ENCODE measurements at places on chromosomes 1 and 21.

DNA sequence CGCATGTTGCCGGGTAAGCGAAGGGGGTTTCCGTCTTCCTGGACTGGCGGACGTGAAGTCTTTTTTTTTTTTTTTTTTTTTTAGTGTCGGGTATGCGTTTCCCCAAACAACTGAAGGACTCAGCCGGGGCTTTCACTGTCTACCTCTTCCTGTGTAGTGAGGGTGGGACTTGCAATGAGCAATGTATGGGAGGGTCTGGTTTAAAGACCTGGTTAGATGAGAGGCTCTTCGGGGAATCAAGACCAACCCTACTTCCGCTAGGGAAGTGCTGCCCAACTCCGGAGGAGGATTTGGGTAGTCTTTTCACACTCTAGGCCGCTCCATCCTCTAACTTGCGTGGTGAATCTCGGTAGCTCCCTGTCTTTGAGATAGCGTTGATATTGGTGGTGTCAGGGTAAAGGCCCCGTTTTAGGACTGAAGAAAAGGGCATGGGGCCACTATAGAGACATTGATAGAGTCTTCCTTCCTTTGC is 754 bp downstream of the PRRC2C start:
- peak; percentile 37 for DNase-seq

DNA sequence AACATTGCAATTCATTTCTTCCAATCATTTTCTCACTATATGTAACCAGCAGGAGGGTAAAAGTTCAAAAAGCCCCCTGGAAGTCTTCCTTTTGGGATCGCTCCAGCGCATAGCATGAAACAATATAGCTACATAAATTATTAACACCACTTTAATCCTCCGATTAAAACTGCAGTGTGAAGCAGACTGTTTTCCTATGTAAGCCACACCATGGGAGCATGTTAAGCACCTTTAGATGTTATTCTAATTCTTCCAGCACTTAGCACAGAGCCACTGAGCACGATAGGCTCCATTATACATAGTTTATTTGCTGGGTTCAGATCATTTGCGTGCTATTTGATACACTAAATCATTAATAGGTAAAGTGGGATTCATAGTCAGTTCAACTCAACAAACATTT is 18.4 kb upstream of the GADD45A start:
- no peak for DNase-seq

GRCh38 chr1:82091729-82092128 is 291.0 kb downstream of the ADGRL2 start:
- DNase-seq: no peak

DNA sequence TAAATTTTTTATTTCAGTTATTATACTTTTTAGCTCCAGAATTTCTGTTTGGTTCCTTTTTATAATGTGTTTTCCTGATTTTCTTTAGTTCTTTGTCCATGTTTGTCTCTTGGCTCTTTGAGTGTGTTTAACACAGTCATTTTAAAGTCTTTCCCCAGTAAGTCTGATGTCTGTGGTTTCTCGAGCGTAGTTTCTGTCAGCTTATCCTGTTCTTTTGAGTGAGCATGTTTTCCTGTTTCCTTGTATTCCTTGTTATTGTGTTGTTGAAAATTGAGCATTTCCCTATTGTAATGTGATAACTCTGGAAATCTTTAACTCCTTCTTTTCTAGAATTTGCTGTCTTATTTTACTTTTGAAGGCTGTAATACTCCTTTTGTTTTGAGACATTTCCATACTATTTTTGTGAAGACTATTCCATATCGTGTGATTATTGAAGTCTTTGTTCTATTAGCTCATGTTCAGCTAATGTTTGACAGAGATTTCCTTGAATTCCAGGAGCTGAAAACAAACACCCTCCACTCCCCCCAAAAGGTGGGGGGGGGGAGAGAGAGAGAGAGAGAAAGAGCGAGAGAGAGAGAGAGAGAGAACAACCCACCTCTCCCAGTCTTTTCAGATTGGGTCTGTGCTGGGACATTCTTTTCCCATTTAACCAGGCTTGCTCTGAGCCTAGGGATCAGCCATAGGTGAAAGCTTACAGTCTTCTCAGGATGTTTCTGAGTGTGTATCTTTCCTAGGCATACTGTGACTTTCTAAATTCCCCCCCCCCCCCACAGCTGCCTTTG is 38.3 kb downstream of the SDCCAG8 start:
- DNase-seq: no peak

DNA sequence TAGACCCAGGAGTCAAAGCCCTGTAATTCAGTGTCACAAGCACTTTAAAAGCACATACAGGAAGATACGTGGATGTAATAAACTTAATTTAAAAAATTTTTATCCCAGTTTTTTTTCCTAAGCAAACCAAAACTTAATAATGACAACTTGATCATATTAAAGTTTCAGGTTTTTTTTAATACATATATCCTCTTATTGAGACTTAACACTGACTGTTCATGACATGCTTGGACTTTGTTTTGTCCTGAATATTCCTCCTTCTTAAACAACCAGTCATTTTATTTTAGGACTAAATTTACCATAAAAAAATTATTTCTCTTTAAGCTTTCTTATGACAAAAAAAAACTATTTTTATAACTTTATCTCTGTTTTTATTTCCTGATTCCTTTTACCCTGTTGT is 64.1 kb downstream of the WDR4 start:
- DNase-seq: no peak

DNA sequence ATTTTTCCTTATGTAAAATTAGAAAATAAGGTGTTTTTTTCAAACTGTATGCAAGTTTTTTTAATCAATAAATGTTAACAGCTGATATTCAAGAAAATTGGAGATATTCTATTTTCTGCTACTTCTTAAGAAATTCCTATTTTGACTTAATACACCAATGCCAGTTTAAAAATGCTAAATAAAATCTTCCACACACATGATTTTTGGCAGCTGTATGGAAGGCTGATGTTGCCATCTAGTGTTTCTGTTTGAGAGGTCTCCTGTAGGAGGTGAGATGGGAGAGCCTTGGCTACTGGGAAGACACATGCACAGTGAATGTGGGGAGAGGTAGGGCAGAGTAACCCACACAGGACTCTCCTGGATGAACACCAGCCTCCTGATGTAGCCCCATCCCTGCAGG is 29.2 kb upstream of the OR2B11 start:
- DNase-seq: no peak

DNA sequence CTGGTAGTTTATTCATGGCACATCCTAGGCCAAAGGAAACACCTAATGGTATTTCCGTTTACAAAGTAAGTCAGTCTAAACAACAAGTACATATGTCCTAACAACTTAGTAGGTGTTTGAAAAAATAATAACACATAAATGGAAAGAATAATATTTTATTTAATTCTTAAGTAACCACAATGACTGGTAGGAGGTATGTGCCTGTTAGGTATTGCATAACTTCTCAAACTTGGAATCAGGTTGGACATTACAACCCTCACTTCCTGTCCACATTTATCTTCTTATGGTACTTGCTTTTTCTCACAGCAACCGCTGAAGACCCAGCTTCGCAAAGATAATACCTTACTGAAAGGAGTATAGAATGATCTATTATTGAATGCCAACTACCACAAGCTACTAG is 64.2 kb downstream of the VPS13D start:
- DNase-seq: no peak

GRCh38 chr1:181135437-181135731 is 46.9 kb downstream of the IER5 start:
- no peak for DNase-seq

DNA sequence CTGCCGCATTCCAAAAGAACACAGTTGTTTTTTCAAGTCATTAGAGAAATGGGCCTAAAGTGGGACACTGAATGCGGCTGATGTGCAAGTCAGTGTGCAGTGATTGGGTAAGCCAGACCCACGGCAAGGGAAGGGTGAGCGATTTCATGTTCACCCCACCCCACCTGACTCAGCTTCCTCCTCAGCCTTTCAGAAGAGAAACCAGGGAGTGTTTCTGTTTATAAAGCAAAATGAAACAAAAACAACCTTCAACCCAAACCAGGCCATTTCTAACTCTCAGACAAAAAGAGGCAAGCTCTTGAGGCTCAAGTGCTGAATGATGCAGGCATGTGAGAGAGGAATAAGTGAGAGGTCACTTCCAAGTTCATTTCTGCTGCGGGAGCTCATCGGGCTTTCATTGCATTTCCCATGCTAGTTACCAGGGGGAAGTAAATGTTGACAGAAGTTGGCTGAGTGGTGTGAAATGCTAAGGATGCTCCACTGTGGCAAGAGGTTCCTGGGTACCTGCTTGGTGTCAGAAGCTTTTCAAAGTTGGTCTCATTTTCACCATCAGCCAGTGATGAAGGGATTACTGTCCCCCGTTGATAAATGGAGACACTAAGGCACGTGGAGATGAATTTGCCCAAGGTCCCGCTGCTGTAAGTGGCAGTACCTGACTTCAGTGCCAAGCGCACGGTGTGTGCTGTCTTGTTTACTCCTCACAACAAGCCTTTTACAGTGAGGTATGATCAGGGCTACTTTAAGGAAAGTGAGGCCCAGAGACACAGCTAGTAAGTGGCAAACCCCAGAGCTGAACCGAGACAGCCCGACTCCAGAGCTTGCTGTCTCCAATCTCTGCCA is 29.1 kb downstream of the STPG1 start:
- DNase-seq: peak; percentile 42

GRCh38 chr1:155026588-155026987 is 7.0 kb downstream of the DCST2 start:
- no peak for DNase-seq

DNA sequence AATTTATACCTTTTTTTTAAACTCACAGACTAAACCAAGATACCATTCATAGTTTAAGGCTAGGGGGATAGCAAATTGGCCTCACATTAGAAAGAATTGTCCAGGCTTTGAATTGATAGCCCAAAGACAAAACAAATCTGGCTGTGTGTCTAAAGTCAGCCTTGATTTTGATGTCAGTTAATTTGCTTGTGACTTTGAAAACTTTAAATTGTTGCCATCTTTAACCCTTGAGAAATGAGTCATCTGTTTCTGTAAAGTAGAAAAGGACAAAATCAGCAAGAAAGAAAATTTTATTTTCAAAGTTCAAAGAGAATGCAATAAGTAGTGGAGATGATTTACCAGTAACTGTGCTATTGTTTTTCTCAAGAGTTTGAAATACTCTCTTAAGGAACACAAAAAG is 184.5 kb downstream of the RGS7 start:
- no peak for DNase-seq

GRCh38 chr1:99956755-99957154 is 13.0 kb upstream of the SLC35A3 start:
- DNase-seq: no peak

DNA sequence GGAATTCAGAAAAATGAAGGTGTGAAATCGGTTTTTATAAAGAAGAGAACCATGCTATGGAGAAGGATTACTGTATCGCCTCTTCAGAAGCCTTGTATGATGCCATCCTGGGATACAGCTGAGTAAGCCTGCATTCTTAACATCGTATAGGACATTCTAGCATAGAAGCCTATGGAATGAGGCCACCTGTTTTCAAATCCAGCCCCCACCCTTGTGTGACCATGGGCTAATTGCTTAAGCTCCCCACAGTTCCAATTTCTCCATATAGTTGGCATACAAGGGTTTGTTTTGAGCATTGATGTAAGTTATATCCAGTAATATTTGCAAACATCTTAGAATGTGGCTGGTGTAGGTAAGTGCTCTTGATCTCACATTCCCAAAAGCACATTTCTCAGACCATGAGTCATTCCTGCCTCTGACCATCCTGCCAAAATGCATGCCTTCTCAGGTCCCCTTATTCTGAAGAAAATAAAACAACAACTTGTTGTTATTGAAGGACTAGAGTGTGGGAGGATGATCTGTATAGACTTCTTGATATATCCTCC is 1.5 kb downstream of the OR14A2 start:
- DNase-seq: no peak

DNA sequence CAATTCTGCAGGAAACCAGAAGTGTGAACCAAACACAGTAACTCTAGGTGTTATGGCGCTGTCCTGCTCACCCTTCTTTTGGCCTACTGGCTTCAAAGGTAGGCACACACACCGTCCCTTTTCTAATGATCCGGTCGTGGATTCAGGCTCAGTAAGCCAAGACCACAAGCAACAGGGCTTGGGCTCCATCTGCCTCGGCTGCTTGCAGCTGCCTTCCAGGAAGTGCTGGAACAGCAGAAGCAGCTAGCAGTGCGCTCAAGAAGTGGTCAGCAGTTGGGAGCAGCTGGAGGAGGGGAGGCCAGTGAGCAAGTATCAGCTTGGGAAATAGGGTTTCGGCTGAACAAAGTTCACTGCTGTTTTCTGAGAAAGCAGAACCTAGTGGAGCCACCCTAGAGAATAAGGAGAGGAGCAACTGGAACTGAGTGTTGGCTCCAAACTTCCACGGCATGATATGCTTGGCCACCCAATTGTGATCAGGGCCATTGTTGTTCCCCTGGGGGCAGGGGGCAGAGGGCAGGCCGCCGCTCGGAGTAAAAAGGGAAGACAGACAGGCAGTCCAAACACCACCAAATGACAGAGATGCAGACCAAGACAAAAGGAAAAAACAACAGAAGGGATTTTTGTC is 173.4 kb downstream of the TOMM20 start:
- no peak for DNase-seq

DNA sequence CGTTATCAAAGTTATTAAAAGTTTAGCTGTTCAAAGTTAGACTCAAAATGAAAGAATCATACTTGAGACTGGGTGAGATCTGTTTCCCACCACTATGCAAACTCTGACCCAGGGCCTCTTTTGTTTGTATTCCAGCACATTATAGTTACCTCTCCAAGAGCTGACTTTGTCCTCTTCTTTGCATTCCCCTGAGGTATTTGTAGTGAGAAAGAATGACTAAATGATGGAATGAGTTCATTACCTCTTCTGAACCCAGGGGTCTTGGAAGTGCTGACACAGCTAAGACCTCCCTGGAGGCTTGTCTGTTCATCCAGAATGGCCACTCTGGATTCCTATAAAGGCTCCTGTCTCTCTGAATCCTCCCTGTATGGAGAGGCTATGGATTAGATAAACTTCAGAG is 62.4 kb downstream of the FGGY start:
- DNase-seq: no peak

- DNase-seq: peak; percentile 15
Measured at GRCh38 chr1:185559684-185560331, 174.4 kb upstream of the HMCN1 start.

- no peak for DNase-seq
Measured at GRCh38 chr1:29971703-29972102, 735.4 kb downstream of the PTPRU start.

- no peak for DNase-seq
Measured at GRCh38 chr1:202186327-202186726, 7.3 kb upstream of the LGR6 start.

DNA sequence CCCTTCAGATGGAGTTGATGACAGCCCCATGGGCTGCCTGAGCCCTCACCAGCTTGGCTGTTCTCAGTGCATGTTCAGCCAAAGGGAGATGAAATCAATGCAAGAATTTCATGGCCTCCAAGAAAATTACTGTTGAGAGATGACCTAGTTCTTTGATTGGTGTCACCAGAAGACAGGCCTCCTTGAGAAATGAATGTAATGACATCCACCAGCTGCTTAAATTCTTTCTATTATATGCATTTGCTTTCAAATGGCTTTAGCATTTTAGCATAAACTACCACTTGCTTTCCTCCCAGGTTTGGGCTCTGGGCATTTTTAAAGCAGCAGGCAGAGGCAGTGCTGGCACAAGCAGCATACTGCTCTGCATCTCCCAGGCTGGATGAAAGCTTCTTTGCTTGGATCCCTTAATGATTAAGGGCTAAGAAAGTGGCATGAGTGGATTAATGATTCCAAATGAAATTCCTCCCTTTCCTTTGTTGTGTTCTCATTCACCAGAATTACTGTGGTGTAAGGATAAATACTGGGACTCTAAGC is 278.4 kb downstream of the ZNF326 start:
- no peak for DNase-seq

- no peak for DNase-seq
Measured at GRCh38 chr1:37691497-37692077, 729 bp upstream of the CDCA8 start.
